ENCODE measurements at places on chromosomes 5 and 9.

DNA sequence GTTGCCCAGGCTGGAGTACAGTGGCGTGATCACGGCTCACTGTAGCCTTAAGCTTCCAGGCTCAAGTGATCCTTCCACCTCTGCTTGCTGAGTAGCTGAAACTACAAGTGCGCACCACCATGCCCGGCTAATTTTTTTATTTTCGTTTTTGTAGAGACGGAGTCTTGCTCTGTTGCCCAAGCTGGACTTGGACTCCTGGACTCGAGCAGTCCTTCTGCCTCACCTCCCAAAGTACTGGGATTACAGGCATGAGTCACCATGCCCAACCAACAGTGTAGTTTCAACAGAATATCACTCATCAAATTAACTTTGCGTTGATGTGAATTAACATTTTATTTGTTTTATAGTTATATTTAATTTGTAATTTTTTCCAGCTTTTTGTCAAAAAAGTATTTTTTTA, 45.3 kb downstream of the WDR70 start:
- no peak overlapping the region for H3K27ac ChIP-seq
- no peak overlapping the region for H3K4me3 ChIP-seq
- no peaks in the 10 kb centered on the region for H3K4me1 ChIP-seq
- DNase-seq, result peak; percentile 8
- no peaks in the 10 kb centered on the region for H3K27me3 ChIP-seq
- no peaks in the 10 kb centered on the region for H3K36me3 ChIP-seq

DNA sequence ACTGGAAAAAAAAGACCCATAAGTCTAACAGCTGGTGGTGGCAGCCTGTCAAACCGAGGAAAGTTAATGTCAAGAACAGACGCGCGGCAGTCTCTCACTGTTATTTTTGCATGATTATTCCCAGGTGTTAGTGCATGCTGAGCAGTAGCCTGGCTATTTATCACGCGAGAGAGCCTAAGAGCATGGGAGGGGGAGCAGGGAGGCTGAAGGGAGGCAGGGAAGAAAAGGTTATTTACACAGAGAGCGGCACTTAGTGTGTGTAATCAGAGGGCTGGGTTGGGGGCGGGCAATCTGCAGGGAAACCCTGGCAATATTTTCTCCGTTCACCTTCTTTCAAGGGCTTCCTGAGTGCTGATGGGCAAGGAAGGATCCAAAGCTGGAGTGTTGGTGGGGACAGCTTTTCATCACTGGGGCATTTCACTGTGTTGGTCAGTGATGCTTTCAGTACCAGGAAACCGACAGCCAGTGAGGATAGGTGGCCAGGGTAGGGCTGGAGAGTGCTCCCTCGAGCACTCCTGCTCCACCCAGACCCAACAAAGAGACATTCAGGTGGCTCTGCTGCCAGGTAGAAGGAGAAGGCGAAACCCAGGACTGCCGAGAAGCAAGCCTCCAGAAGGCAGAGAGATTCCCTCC, 39.6 kb downstream of the ZNF608 start:
- H3K4me1 ChIP-seq, result no peaks in the 10 kb centered on the region
- no peak overlapping the region for H3K4me3 ChIP-seq
- no peak for DNase-seq
- no peaks in the 10 kb centered on the region for H3K27me3 ChIP-seq

GRCh38 chr5:171152382-171152781, 156.7 kb upstream of the TLX3 start:
- no peaks in the 10 kb centered on the region for H3K27me3 ChIP-seq
- no peaks in the 10 kb centered on the region for H3K4me1 ChIP-seq
- no peak overlapping the region for H3K27ac ChIP-seq
- H3K36me3 ChIP-seq, result no peaks in the 10 kb centered on the region
- DNase-seq, result peak; percentile 76

DNA sequence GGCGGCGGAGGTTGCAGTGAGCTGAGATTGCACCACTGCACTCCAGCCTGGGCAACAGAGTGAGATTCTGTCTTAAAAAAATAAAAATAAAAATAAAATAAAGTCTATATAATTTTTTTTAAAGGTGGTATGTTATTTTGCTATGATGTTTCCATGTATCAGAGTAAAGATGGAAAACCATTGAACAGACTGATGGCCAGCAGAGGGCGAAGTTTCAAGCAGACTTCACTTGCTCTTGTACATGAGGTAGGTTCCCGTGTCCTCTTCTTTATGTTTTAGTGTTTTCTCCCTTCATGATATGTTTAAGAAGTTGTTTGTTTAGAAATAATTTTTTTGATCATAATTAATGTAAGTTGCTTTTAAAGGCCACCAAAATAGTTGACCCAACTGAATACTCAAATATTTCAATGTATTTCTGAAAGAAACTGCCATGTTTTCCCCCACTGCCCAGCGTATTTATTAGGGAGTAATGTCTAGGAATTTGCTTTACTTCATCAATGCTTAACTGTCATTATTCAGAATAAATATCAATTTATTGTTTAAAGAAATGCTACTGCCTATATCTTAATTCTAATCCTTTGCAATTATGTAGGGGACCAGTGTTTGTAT, 146.4 kb downstream of the HACD4 start:
- H3K27ac ChIP-seq, result no peak overlapping the region
- H3K4me1 ChIP-seq, result no peaks in the 10 kb centered on the region
- no peaks in the 10 kb centered on the region for H3K36me3 ChIP-seq
- peak; percentile 54 for DNase-seq
